ENCODE measurements at places on chromosomes 2 and 18.

DNA sequence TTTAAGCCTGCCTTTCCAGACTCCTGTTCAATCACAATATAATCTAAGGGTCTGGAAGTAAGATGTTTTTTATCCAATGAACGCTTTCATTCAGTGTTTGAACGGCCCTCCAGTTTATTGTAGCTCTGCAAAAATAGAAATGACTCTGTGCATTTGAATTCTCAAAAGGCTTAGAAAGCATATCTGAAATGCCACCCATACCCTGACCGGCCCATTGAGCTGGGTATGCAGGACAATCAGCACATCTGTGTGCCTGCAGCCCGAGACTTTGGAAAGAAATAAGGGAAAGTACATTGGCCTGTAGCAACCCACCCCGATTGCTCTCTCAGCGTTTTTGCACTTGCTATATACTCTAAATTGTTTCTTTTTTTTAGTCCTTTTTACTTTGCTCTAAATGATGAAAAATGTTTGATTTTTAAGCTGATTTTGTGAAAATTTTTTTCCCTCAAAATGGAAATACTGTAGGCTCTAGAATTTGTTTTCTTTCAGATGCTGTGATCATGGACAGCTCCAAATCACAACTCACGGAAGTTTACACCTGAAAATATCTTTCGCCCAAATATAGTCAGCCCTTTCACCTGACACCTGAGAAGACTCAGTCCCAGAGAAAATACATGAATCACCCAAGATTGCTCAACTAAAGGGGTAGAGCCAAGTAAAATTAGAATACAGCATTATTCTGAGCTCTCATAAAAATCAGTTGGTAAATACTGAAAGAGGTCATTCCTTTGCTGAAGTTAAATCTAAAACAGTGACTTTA is 194.5 kb upstream of the SIX3 start:
- no peak for DNase-seq

DNA sequence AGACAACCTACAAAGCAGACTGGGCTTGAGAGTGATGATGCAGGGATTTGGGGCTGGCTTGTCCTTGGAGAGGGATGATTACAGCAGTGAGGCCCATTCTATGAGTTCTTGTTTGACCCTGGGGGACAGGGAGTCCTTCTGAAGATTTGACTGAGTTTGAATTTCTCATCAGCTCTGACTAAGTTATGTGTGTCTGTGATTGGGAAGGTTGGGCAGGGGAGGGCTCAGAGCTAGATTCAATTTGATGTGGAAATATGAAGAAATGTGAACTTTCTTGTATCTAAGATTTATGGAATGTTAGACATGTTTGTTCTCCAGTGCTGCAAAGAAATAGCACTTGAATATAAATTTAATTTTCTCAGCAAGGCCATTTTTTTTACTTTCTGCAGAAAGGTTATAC is 19.9 kb upstream of the IL1R2 start:
- no peak for DNase-seq

- DNase-seq = no peak
Measured at GRCh38 chr2:113164215-113164929, 9.4 kb upstream of the PSD4 start.

GRCh38 chr2:66024391-66024790 is 410.5 kb upstream of the MEIS1 start:
- peak; percentile 35 for DNase-seq

GRCh38 chr2:120261387-120262006 is 8.8 kb downstream of the RALB start:
- no peak for DNase-seq

- no peak for DNase-seq
Measured at GRCh38 chr2:2293527-2294089, 37.5 kb downstream of the MYT1L start.
